ENCODE measurements at places on chromosomes 2 and 18. TPM values are rescaled to one million over a fixed set of nuclear protein-coding genes. Genes with fewer than 3 reads are reported as not detected.

- no peaks in the 10 kb centered on the region for H3K4me1 ChIP-seq
- H3K27me3 ChIP-seq: no peaks in the 10 kb centered on the region
- DNase-seq: no peak
- no peak overlapping the region for H3K27ac ChIP-seq
These were observed 21.5 kb upstream of the ZSCAN30 start for GRCh38 chr18:35311496-35311895.

Gene TEKT4
- total RNA-seq: not detected

DNA sequence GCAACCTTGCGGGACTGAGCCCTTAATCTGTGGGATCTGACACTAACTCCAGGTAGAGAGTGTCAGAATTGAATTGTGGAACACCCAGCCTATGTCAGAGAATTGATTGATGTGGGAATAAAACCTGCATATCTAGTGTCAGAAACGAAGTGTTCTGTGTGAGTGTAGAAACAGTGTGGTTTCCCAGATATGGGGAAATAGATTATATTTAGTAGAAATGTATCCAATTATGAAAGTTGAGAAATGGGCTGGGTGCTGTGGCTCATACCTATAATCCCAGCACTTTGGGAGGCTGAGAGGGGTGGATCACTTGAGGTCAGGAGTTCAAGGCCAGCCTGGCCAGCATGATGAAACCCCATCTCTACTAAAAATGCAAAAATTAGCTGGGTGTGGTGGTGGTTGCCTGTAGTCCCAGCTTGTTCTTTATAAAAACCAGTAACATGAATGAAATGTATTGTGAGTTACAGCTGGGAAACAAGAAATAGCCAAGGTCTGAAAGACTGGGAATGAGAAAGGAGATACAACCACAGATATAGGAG, 4.3 kb upstream of the TP53I3 start:
- H3K4me1 ChIP-seq: no peaks in the 10 kb centered on the region
- no peaks in the 10 kb centered on the region for H3K27me3 ChIP-seq
- H3K36me3 ChIP-seq: no peaks in the 10 kb centered on the region
- H3K27ac ChIP-seq: no peak overlapping the region

Gene CMPK2
- 5.3 TPM for total RNA-seq

Gene SATB2
- total RNA-seq: 9.9 TPM

GRCh38 chr2:138210487-138210886, 246.2 kb downstream of the HNMT start:
- no peak overlapping the region for H3K27ac ChIP-seq
- H3K36me3 ChIP-seq: no peaks in the 10 kb centered on the region
- H3K27me3 ChIP-seq: no peaks in the 10 kb centered on the region
- no peaks in the 10 kb centered on the region for H3K4me1 ChIP-seq
- no peak for DNase-seq
- H3K4me3 ChIP-seq: no peak overlapping the region

GRCh38 chr2:237144516-237144915, 58.8 kb downstream of the COPS8 start:
- no peaks in the 10 kb centered on the region for H3K27me3 ChIP-seq
- H3K36me3 ChIP-seq: no peaks in the 10 kb centered on the region
- H3K27ac ChIP-seq: no peak overlapping the region
- no peak for DNase-seq

Gene COL4A4
- 15.8 TPM for total RNA-seq

DNA sequence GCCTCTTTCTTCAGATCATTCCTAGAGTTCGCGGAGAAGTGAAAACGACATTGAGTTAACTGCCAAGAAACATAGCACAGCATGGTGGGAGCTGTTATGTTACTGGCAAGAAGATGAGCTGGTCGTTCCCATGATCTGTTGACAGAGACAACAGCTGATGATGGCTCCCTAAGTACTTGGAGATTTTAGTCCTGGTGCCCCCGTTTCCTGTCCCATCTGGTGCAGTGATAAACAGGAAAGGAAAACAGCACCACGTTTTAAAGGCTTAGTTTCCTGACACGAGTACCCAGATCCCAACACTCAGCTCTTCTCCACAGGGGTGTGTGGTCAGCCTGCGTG, 56.4 kb upstream of the KCNG2 start:
- H3K27me3 ChIP-seq: no peaks in the 10 kb centered on the region
- H3K27ac ChIP-seq: no peak overlapping the region
- no peak overlapping the region for H3K4me3 ChIP-seq
- no peaks in the 10 kb centered on the region for H3K4me1 ChIP-seq
- H3K36me3 ChIP-seq: peaks cover 5% of the 10 kb centered on the region

GRCh38 chr2:238786379-238786778, 61.5 kb upstream of the TWIST2 start:
- no peaks in the 10 kb centered on the region for H3K36me3 ChIP-seq
- DNase-seq: no peak
- no peaks in the 10 kb centered on the region for H3K4me1 ChIP-seq
- H3K4me3 ChIP-seq: no peak overlapping the region
- H3K27me3 ChIP-seq: no peaks in the 10 kb centered on the region
- no peak overlapping the region for H3K27ac ChIP-seq

DNA sequence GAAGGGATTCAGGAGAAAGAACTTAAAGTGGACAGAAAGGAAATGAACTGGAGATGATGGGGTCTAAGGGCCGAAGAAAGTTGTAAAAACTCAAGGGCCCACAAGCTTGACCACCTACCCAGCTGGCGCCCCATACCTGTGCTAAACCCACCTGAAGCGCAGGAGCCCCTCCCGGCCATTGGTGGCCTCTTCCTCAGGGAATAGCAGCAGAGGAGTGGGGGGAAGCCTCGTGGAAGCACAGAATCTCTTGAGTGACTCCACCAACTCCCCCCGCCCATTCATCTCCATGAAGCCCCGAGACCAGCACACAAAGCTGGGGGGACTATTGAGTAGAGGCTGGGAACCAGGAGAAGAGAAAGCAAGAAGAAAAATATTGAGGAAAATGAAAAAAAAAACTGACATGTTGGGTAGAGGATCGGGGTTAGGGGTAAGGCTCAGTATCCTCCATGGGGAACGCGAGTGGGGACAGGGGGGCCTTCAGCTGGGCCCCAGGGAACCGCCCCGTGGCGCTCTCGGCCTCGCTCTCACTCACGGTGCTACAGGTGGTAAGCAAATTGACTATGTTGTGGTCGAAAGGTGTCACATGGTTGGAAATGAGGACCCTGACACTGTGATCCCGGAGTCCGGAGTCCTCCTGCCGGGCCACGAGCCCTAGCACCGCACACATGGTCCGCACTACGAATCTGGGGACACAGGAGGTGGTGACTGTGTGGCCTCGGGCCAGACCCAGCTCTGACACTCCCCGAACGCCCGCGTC, 728 bp downstream of the AUP1 start:
- peak overlapping the region; percentile 83 for H3K4me3 ChIP-seq
- H3K36me3 ChIP-seq: peaks cover 5% of the 10 kb centered on the region
- H3K4me1 ChIP-seq: no peaks in the 10 kb centered on the region
- DNase-seq: no peak
- H3K27me3 ChIP-seq: no peaks in the 10 kb centered on the region

- no peak overlapping the region for H3K27ac ChIP-seq
- H3K4me1 ChIP-seq: no peaks in the 10 kb centered on the region
- no peaks in the 10 kb centered on the region for H3K27me3 ChIP-seq
- peak; percentile 93 for DNase-seq
- no peaks in the 10 kb centered on the region for H3K36me3 ChIP-seq
These were observed 3.5 kb upstream of the LBX2 start for GRCh38 chr2:74502720-74503505.

DNA sequence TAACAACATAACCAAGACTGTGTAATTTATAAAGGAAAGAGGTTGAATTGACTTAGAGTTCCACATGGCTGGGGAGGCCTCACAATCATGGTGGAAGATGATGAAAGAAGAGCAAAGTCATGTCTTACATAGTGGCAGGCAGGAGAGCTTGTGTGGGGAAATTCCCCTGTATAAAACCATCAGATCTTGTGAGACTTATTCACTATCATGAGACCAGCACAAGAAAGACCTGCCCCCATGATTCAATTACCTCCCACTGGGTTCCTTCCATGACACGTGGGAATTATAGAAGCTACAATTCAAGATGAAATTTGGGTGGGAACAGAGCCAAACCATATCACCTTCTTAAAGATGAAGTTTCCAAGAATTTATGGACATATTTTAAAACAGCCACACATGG, 2.5 kb upstream of the IL36RN start:
- no peak for DNase-seq
- no peaks in the 10 kb centered on the region for H3K4me1 ChIP-seq
- no peak overlapping the region for H3K4me3 ChIP-seq
- H3K27me3 ChIP-seq: no peaks in the 10 kb centered on the region

Gene CPO
- 0.58 TPM for total RNA-seq

DNA sequence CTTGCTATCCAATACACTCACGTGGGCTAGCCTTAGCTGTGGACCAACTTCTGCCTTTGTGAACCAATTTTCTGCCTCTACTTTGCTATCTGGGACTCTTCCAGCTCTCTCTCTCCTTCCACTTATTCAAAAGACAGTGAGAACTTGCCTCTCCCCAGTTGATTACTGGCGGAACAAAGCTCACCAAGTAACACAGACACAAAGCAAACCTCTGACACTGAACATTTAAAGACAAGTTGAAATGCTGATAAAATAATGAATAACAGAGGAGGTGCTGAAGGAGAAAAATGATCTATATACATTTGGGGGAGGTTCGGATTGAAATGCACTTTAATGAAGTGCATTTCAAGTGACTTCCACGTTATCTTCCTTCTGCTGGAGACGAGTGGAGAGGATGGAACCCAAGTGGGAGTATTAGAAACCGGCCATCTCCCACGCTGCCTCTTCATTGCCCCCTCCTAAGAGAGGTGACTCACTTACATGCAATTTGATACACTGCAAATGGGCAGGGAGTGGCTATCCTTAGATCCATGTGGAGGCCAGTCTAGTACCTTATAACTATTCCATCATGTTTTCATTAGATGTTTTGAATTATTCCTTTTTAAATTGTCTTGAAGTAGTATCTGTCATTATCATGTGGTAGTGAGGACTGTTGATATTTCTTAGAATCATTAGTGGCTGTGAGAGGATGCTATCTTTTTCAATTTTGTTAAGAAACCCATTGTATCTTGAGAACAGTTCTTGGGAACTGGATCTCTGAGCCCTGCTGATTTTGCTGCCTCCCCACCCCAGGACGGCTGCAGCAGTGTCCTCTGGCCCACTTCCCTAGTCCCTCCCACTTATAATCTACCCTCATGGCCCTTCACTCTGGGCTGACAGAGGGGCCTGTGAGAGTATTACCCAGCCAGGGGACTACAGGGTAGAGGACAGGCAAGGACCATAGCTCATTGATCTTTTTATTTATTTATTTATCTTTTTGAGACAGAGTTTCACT, 6.0 kb upstream of the GLI2 start:
- H3K4me1 ChIP-seq: no peaks in the 10 kb centered on the region
- no peak overlapping the region for H3K4me3 ChIP-seq
- no peaks in the 10 kb centered on the region for H3K36me3 ChIP-seq
- DNase-seq: no peak
- H3K27ac ChIP-seq: no peak overlapping the region
- H3K27me3 ChIP-seq: no peaks in the 10 kb centered on the region
